ENCODE measurements at places on chromosomes 12 and 14.

DNA sequence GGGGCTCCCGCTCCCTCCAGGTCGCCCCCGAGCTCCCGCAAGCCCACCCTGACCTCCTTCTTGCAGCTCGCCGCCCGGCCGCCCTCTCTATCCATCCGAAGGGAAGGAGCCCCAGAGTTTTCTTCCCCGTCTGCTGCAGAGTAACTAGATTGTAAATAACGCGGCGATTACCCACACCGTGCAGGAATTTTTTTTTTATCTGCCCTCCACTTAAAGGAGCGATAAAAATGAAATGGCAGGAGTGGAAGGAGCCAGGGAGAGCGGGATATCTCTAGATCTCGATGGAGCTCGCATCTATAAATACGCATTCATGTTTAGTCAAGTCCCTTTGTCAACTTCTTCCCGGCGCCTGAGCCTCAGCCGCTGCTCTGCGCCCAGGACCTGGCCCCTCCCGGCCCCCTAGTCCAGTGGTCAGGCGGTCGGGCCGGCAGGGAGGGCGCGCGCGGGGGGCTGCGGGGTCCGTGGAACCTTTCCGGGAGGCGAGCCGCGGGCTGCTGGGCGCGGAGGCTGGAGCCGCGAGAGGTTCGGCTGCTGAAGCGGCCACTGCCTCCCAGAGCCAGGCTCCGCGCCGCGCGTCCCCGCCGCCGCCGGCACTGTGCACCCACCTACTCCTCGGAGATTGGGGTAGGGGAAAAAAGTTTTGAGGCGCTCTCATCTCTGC, 386.0 kb downstream of the BCAT1 start:
- peak; percentile 8 for DNase-seq

DNA sequence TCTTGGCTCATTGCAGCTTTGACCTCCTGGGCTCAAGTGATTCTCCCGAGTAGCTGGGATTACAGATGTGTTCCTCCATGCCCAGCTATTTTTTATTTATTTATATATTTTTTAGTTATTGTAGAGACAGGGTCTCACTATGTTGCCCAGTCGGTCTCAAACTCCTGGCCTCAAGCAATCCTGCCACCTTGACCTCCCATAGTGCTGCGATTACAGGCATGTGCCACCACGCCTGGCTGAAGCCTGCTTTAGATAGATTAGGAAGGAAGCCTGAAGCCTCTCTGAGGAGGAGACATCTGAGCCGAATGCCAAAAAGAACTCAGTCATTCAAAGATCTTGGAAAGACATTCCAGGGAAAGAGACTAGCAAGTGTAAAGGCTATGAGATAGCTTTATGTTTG, 10.2 kb downstream of the INHBC start:
- DNase-seq, result no peak

DNA sequence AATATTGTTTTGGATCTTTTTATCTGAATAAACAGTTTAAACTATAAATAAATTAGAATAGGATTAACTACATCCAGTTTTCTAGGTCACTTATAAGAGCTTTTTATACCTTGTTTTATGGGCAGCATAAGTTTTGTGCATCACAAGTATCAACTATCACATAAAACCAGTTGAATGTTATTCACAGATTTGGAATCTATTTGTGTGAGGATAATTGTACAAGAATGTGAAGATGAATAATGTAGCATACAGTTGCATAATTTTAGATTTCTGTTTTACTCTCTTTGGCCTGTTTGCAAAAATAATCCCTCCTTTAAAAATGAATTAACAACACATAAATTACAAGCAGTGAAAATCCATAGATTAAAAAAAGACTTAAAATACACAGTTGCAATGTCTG, 88.8 kb downstream of the SCFD1 start:
- no peak for DNase-seq

GRCh38 chr12:62190689-62191490, 69.3 kb upstream of the USP15 start:
- DNase-seq, result no peak

GRCh38 chr14:87623616-87624015, 369.4 kb downstream of the GALC start:
- DNase-seq, result no peak

DNA sequence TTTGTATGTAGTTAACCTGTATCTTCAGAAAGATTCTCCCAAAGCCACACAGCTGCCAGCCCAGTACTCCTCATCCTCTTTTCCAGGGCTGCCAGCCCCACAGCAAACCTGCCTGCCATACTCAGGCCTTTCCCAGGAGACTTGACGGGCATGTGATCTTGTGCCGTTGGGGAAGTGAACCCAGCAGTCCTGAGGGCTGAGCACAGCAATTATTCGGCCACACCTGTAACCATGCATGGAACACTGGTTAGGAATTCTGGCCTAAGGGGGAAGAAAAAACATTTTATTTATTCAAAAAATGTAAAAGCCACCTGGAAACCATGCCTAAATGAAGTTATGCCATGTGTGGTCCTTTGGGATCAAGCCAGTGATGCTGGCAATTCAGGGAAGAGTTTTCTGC, 145.3 kb downstream of the GRIN2B start:
- no peak for DNase-seq

GRCh38 chr12:115926037-115926670, 351.3 kb downstream of the MED13L start:
- DNase-seq, result no peak

DNA sequence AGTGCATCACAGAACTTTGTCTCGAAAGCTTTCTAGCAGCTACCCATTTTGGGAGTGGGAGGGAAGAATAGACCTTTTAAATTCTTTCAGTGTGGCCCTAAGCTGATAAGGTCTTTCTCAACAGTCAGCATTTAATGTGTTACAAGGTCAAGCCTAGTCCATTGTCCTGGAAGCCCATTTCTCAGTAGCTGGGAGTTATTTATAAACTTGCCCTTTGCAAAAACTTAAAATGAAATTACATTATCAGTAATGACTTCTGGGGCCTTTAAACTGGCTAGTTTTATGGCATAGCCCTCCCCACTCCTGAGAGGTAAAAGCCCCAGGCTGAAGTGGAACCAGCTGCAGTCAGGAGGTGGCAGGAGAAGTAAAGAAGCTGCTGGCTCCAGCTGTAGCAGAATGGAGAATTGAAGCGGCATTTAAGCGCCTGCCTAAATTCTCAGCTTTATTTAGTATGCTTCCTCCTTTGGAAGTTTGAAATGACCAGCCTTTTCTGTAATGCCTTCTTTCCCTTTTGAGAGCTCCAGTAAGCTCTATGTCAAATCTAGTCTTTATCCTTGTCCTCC, 12.4 kb downstream of the COPZ1 start:
- DNase-seq, result no peak

Measured in NCI-H748 treated with DMSO at 0.1 percent for 48 hours (cell line).